ENCODE measurements at places on chromosomes 3 and 15. TPM values are rescaled to one million over a fixed set of nuclear protein-coding genes. Genes with fewer than 3 reads are reported as not detected.

DNASE1L3 gene
- 1.5 TPM for total RNA-seq

ISY1 gene
- 14.1 TPM for total RNA-seq

GCHFR gene
- total RNA-seq = 44.4 TPM

CACNA1D gene
- 29.5 TPM for total RNA-seq

LYSMD4 gene
- total RNA-seq = 13.6 TPM

GRCh38 chr3:46880884-46881595, 3.5 kb downstream of the PTH1R start:
- peak overlapping the region; percentile 75 for H3K4me3 ChIP-seq
- H3K27me3 ChIP-seq = peaks cover 33% of the 10 kb centered on the region
- H3K36me3 ChIP-seq = no peaks in the 10 kb centered on the region
- peaks cover 16% of the 10 kb centered on the region for H3K4me1 ChIP-seq
- no peak for DNase-seq

DNA sequence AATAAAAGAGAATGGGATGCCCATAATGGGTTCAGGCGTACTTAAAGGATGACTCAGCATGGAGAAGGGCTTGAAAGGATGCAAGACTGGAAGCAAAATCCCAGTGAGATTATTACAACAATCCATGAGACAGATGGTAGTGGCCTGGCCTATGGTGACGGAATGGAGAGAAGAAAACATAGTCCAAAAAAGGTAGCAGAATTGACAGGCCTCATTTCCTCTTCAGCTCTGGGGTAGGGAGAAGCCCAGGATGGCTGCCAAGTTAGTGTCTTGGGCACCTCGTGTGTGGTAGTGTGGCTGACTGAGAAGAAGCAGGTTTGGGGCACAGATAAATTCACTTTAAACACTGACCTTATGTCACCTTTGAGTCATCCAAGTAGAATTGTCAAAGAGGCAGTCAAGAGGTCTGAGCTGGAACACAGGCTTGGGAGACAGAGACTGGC, 18.1 kb downstream of the MB21D2 start:
- H3K4me1 ChIP-seq = no peaks in the 10 kb centered on the region
- no peak overlapping the region for H3K4me3 ChIP-seq
- no peak overlapping the region for H3K27ac ChIP-seq

DNA sequence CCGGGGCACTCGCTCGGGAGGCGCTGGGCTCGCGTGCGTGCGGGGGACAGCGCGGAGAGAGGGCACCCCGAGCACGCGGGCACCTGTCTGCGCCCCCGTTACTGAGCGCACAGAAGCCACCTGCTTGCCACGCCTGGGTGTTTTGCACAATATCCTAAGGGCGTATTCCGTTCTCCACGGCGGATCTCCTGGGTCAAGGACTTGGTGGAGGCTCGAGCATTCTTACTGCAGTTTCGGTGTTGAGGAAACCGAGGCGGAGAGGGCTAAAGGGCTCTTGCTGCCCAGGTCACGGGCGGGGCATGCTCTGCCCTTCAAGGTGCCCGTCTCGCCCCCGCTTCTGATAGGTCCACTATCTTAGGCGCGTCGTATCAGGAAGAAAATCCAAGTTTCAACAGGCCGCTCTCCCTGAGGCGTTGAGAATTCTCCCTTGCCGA, 526 bp downstream of the GPD1L start:
- no peaks in the 10 kb centered on the region for H3K36me3 ChIP-seq
- peak overlapping the region; percentile 85 for H3K4me3 ChIP-seq
- peak overlapping the region; percentile 79 for H3K27ac ChIP-seq
- DNase-seq = peak; percentile 27
- no peaks in the 10 kb centered on the region for H3K27me3 ChIP-seq

GRCh38 chr3:21747966-21748555, 2.9 kb downstream of the ZNF385D start:
- no peaks in the 10 kb centered on the region for H3K36me3 ChIP-seq
- no peak for DNase-seq
- H3K4me3 ChIP-seq = no peak overlapping the region
- H3K4me1 ChIP-seq = no peaks in the 10 kb centered on the region
- H3K27me3 ChIP-seq = no peaks in the 10 kb centered on the region

GRCh38 chr3:127655641-127656040, 17.1 kb upstream of the ABTB1 start:
- H3K27ac ChIP-seq = no peak overlapping the region
- H3K27me3 ChIP-seq = no peaks in the 10 kb centered on the region
- DNase-seq = no peak

GRCh38 chr15:70447521-70447920, 315.8 kb downstream of the UACA start:
- no peaks in the 10 kb centered on the region for H3K27me3 ChIP-seq
- no peaks in the 10 kb centered on the region for H3K4me1 ChIP-seq
- no peak overlapping the region for H3K4me3 ChIP-seq
- no peak for DNase-seq
- H3K36me3 ChIP-seq = no peaks in the 10 kb centered on the region
- no peak overlapping the region for H3K27ac ChIP-seq

DNA sequence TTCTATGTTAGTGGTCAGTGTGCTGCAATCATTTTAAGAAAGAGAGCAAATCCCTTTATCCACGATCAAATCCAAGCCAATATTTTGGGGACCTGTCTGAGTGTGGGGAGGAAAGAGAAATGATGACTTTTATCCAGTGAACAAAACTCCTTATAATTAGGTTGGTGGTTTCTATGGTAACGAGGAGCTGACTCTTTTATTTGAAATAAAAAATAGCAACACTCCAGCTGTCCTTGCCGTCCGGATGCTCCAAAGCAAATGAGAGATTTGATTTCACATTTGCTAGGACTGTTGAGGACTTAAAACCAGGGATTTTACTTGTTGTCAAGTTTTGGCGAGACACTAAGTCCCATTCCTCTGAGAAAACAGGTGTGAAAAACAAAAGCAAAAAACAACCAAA, 154.0 kb upstream of the PRICKLE2 start:
- no peaks in the 10 kb centered on the region for H3K4me1 ChIP-seq
- no peak overlapping the region for H3K4me3 ChIP-seq
- no peak for DNase-seq
- no peak overlapping the region for H3K27ac ChIP-seq
- no peaks in the 10 kb centered on the region for H3K27me3 ChIP-seq
